ENCODE measurements at places on chromosomes 5 and 9. TPM values are rescaled to one million over a fixed set of nuclear protein-coding genes. Genes with fewer than 3 reads are reported as not detected.

DNA sequence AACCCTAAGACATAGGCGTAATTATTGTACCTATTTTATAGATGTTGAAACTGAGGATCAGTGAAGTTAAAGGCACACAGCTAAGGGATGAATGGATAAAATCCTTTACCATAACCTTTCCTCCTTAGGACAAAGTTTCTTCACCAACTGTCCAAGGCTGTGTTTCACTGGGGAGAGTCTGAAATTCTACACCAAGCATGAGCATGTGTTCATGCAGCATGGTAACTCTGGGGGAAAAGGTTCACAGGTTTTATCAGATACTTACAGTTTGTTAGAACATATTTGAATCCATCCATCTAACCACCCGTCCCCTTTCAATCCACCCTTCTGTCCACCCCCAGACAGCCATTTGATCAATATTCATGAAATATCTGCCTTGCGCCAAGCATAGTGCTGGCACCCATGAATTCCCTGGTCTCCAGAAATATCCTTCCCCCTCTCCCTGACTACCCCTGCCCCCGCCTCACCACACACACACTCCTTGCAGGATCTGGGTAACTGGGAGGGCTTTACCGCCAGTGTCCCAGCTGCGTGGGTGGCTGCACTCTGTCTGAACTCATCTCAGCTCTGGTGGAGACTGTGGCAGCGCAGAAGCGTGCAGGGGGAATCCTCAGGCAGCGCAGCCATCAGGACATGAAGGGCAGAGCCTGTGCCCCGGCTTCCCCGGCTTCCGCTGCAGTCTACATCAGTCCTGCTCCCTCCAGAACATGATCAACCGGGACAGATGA is 6.3 kb upstream of the KCNIP1 start:
- no peak for DNase-seq

DNA sequence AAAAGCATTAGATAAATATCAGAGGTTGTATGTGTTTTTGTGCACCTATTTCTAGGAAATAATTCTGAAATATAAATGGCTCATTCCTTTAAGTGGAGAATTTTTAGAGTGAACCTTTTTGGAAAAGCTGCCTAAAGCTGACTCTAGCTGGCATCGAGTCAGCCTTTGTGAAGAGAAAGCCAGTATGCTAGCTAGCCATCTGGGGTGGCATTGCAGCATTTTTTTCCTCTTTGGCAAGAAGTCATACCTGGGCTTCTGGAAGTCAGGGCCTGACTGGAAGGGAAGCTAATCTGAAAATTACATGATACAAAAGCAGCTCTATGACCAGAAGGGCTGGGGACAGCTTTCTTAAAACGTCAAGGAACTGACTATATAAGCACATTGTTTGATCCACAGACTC is 19.7 kb downstream of the ANP32B start:
- no peak for DNase-seq

DNA sequence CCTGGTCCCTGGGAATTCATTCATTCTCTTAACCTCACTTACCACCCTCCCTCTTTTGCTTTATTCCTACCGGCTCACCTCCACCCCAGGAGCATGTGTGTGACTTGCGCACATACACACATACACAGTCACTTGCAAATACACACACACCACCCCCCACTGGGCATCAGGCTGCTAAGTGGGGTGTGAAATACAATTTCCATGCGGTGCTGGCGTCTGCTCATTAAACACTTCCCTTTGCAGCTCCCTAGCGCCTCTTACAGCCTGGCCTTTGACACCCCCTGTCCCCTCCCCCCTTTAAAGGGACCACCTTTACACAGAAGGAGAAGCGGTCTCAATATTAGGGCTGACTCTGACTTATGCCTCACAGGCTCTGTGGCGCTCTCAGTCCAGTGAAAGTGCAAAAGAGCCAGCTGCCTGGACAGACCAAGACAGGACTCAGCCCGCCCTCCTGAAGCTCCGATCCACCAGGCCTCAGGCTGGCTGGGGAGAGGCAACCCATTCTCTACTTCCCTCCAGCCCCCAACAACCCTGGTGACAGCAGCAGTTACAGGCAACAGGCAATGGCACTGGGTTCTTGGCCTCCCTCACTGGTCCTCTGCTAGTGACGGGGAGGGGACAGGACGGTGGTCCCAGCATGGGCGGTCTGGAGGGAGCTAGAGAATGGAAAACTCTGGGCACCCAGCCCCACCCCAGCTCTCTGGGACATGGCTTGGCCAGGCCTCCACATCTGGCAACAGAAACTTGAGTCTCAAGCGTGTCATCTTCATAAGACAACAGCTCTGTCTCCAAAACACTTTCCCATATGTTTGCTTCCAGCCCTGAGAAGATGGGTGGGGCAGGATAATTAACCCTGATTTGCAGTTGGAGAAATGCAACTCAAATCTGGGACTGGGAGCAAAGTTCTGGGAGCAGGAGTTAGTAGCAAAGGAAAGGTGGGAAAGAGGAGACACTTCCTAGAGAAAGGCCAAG is 12.0 kb downstream of the ENHO start:
- no peak for DNase-seq

DNA sequence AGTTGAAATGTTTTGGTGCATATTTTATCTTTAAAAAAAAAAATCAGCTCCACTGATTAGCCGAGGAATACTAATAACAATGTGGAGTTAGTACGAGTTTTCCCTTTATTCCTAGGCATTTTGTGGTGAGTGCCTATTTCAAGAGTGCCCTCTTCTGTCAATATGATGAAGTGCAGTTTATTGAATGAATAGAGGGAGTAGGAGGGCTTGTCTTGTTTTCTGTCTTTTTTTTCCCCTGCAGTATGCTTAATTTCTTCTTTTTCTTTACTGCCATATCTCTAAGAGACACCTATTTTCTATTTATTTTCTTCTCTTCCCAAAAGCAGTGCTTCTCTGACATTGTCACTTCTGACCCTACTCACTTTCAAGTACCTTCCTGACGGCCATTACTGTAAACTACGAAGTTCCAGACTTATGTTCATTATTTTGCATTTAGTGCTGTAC is 169.6 kb upstream of the PITX1 start:
- DNase-seq, result no peak

GRCh38 chr5:129844764-129845163 is 59.5 kb upstream of the CHSY3 start:
- no peak for DNase-seq

GRCh38 chr9:132049323-132049882 is 30.3 kb downstream of the MED27 start:
- DNase-seq, result no peak

Gene PCDHB9
- 0.61 TPM for total RNA-seq

DNA sequence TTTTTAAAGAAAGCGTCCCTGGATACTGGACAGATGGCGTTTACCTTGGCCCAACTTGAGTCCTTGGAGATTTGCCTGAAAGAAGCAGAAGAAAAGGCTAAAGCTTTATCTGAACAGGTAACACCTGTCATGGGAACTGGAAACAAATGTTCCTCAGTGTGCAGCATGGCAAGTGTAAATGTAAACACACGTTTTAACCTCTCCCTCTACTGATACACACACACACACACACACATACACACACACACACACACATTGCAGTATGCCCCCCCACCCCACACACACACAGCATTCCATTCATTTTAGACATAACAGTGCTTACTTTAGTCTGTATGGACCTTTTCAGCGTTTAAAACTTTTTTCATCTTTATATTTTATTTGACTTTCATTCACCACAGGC is 51.1 kb downstream of the CCDC192 start:
- DNase-seq, result no peak

Gene TMEM215
- not detected for total RNA-seq

Gene COL23A1
- 0.09 TPM for total RNA-seq

DNA sequence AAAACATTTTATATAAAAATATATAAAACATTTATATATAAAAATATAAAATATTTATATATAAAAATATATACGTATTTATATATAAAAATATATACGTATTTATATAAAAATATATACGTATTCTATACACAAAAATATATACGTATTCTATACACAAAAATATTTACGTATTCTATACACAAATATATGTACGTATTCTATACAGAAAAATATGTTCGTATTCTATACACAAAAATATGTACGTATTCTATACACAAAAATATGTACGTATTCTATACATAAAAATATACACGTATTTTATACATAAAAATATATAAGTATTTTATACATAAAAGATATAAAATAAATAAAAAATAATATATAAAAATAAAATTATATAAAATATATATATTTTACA is 323.6 kb downstream of the HCN1 start:
- DNase-seq, result no peak

Gene CCDC187
- total RNA-seq, result 0.52 TPM

GRCh38 chr5:151897896-151898295 is 26.8 kb downstream of the GLRA1 start:
- no peak for DNase-seq

- no peak for DNase-seq
These were observed 21.0 kb downstream of the STOM start for GRCh38 chr9:121349009-121349408.

DNA sequence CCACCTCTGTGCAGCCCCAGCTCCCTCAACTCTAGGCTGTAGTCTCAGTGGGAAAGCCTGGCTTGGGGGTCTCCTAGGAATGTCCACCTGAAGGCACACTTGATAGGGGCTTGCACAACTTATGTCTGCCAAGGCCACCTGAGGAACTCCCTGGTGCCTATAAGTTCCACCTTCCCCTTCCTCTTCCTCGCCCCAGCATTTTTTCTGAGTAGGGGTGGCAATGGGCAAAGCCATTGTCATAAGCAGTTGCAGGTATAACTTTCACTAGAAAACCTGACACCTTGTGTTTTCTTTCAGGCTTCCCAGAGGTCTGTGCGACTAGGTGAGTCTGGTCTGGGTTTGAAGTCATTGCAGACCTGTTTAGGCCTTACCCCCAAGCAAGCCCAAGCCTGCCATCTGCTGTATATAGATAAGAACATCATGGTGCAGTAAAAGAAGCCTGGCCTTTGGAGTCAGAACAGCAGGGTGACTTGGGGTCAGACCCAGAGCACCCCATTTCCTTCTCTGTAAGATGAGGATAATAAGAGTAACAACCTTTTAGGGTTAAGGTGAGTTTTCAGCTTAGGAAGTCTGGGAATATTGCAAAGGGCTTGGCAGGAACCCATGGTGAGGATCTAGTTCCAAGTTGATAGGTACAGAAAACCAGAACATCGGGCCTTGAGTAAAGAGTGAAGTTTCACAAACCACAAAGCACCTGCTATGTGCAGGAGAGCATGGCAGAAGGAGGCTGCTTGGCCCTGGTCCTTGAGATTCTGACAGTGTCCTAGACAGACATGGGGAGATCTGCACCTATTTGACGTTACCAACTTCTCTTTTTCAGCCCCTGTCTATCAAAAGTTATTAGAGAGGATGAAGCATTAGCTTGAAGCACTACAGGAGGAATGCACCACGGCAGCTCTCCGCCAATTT is 33.8 kb downstream of the TGFBI start:
- DNase-seq, result peak; percentile 38

Gene LEAP2
- 10.7 TPM for total RNA-seq

- DNase-seq, result no peak
These were observed 7.9 kb downstream of the CMYA5 start for GRCh38 chr5:79697222-79698170.

DNA sequence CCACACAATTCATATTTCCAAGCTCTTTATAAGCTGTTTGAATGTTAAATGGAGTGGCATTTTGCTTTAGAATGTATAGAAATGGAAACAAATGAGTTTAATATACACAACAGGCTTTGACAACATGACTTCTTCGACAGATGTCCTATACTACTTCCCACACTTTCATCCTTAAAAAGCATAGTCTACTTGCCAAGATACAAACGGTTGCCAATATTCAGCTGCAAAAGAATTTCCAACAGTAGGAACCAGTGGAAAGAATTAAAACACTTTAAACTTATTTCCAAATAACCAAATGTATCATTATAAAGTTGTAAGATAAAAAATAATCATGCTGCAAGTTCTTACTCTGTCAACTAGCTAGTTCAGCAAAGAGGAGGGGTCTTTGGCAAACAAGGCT is 456.4 kb downstream of the PDE4D start:
- no peak for DNase-seq

Gene TLR4
- total RNA-seq, result 12.8 TPM

GRCh38 chr5:78920604-78921003 is 64.5 kb downstream of the ARSB start:
- DNase-seq, result no peak

Gene TTLL11
- 5.9 TPM for total RNA-seq

GRCh38 chr9:90803860-90804593 is 2.4 kb downstream of the SYK start:
- DNase-seq, result no peak

Gene C5orf34
- total RNA-seq, result 1.6 TPM

DNA sequence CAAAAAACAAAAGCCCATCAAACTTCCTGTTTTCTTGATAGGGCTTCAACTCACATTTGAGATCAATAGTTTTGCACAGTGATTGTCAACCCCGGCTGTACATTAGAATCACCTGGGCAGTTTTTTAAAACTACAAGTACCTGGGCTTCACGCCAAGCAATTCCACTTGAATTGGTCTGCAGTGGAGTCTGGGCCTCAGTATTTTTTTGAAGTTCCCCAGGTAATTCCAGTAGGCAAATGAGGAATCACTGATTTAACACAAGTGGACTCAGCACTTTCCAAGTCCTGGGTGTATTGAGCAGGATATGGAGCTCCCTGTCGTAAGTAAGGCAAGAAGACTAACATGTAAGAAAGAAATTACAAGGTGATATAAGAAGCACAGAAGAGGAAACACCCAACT is 14.8 kb upstream of the SMIM15 start:
- no peak for DNase-seq

DNA sequence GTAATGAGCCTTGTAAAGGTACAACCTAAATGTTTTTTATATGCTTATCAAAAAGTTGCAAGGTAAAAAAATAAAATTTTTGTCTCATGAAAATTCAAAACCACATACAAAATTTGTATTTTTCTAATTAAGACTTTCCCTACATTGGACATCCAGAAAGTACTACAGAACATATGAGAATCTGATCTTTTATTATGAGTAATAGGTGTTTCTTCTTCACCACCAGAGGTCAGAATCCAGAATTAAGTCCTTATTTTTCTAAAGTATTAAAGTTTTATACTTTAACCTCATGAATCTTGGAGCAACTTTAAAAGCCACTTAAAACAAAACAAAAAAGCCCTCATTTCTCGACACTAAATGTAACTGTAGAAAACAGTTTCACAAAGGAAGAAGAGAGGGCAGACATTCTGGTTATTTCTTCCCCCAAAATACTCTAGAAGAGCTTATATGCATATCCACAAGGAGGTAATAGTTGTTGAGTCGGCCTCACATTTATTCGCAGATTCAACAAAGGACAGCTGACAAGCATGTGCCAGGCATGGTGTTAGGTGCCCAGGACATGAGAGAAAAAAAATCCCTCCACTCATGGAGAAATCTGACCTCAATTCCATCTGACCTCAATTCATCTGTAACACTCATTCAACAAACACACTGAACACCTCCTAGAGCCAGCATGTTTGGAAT is 69.3 kb downstream of the MLLT3 start:
- no peak for DNase-seq

Gene PLAC8L1
- 0.49 TPM for total RNA-seq
